ENCODE measurements at places on chromosomes 4 and X.

- no peak for DNase-seq
These were observed 213.6 kb upstream of the PGRMC2 start for GRCh38 chr4:128501239-128501638.

DNA sequence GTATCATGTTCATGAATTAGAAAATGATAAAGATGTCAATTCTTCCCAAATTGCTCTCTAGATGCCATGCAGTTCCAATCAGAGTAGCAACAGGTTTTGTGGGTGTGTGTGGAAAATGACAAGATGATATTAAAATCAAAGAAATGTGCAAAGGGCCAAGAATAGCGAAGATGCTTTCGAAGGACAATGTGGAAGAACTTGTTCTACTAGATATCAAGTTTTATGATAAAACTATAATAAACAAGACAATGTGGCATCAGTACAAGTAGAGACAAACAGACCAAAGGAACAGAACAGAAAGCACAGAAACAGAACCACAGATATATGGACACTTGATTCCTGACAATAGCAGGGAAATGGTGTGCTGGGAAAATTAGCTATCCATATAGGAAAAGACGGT is 9.0 kb downstream of the TAB3 start:
- DNase-seq, result no peak

DNA sequence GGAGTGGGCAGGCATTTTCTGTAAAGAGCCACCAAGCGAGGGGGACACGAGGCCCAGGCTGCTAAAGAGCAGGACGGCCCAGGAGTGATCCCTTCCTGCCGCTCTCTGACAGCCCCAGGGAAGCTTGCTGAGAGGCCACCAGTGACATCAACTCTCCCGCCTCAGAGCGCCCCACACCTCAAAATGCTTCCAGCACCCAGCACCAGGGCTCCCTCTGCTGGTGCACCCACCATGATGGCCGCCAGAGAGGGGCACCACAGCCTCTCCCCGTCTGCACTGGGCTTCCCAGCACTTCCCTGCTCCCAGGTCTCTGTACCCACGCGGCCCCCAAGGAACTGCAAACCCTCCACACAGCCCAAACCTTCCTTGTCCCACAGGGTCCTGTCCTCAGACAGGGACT is 40.4 kb downstream of the GAK start:
- DNase-seq, result no peak

DNA sequence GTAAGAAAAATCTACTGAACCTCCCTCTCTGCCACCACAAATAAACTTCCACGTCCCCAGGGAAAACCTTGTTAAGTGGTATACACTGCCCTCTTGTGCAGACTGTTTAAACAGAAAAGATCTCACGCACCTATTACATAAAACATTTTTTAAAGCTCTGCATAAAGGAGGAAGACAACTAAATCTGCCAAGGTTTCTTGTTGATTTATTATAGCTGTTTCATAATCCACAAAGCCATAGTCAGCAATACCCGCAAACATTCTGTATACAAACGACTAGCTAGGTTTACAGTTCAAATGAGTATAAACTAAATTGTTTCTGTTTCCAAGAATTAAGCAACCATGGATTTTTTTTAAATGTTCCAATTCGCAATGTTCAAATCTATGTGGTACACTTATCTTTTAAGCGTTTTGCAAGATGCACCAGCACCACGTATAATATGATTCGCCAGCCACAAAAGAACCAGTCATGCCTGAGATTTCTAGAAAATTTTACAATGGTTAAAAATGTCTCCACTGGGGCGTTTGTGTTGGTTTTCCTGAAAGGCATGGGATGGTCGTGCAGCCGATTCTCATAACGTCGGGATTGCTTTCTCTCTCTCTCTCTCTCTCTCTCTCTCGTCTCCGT is 164.6 kb downstream of the PRKX start:
- DNase-seq, result no peak

DNA sequence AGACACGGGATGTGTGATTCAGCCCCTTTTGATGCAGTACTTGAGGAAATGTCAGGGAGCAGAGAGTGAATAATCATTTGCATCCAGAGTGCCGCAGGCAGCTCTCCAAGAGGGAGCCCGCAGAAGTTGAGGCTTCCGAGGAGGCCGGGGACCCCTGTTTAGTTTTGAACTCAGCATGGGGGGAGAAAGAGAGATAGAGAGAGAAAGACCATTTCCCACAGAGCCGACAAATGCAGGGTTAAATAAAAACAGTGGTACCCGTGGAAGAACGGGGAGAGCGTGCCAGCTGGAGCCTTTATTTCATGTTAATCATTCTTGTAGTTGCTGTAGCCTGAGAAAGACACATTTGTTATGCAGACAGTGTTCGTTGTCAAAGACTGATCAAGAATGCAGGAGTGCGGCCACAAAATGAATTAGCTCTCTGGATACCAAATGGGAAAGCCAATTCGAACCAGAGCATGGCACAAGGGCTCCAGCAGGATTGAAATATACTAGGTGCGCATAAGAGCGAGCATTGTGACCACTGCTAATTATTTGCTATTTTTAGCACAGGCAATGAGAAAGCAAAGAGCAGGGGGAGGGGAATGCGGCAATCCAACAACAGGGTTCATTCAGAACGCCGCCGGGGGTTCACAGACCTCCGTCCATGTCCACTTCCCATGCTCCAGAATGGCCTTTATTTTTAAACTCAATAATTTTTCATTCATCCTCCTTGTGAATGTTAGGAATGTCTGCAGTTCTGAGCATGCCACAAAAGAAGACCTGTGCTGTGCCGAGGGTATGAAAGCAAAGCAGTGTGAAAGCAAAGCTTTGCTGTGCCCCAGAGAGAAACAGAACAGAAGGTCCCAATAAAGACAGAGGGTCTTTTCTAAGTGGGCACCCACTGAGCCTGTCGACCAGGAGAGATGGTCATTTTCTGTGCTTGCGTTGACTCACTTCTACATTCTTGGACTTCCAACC is 243.9 kb upstream of the VCX3A start:
- DNase-seq, result no peak

DNA sequence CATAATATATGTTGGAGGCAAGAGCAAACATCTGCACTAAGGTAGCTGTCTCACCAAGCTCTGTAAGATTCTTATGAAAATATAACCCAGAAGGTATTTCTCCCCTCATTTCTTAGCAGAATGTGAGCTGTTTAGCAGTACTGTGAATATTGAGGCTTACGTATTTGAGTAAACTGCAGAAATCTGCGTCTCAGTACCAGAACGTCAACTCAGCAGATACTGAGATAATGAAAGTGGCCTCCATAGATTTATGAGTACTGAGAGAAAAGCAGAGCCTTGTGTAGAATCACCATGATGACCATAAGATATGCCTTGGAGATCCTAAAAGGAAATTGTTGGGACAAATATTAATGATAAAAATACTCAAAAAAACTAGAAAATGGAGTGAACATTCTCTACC is 296.7 kb upstream of the TECRL start:
- DNase-seq, result no peak

DNA sequence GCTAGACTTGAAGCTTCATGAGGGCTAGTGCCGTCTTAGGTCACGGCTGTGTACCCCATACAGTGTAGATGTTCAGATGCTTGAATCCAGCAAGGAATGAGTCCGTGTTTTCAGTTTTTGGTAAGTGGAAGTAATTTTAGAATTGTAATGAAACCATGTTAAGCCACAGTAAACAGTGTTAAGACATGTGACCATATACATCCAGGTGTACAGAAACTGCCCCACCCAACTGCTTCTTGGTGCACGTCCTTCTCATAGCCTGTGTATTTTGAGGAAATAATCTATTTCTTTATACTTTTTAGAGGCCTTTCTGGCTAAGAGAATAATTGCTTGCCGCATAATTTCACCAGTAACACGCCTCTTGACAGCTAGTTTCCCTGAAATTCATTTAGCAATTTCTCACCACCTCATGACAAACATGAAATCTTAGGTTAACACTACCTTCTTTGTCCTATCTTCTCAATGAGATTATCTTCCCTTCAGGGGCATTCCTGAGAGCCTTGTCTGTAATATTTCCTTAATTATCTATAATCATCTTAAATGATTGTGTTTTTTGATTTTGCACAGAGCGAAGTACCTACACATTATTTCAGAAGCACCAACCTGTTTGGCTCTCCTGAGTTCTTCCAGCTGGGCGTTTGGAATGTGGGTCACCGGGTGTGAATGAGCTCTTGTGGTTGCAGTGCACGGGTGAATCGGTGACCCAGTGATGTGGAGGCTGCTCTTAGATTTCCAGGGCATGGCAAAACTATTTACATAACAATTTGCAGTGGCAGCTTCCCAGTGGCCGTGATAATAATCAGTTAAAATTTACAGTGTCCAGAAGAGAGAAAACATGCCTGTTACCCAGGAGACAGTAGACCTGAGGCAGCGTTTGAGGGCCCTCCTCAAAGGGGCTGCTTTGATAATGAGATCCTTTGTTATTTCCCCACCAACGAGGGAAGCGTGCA is 50.2 kb upstream of the TADA2B start:
- DNase-seq, result no peak

DNA sequence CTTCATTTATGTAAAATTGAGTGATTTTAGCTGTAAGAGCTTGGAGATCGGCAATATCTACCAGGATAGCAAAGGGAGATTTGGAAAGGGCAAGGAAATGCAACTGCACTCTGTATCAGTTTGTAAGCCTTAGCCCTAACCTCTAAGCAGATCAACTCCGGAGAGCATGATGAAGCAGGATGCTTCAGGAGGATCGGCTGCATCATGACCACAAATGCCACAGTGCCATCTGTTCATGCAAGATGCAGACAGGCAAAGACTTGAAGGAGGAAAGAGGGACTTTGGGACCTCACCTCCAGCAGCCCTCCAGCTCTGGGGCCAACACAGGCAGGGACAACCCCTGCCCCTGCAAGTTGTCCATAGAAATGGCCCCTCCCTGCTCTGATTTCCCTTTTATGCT is 377.6 kb upstream of the GATB start:
- DNase-seq, result no peak

GRCh38 chrX:85037114-85037513 is 33.4 kb downstream of the APOOL start:
- DNase-seq, result no peak

GRCh38 chr4:80197601-80198440 is 518 bp downstream of the PRDM8 start:
- no peak for DNase-seq

DNA sequence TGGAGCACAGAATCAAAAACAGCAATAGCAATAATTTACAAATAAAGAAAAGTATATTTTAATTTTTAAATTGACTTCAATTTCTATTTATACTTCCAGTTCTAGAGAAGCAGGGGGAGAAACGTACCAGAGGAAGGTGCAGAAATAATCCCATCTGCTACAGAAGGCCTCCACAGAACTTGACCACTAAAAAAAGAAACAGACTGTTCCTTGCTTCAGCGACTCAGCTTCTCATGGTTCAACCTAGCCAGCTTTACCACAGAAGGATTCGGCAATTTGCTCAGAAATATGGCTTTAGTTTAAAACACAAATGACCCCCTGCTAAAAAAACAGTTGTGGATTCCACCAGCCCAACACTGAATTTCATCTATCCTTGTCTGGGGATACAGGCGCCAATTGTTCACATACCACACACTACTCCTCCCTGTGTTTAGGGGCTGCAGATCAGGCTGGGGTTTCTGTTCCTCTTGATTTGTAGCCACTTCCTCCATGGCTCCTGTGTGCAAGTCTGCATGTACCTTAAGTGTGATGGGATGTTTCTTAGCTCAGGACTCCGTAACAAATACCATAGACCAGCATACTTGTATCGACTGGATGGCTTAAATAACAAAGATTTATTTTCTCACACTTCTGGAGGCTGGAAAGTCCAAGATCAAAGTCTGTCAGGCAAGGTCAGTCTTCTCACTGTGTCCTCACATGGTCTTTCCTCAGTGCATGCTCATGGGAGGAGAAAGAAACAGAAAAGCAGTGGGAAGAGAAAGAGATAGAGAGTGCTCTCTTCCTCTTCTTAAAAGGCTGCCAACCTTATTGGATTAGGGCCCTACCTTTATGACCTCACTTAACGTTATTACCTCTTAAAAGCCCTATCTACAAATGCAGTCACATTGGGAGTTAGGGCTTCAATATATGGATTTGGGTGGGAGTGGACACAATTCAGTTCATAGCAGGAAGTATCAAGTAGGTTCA is 79.1 kb downstream of the AMOT start:
- no peak for DNase-seq

- DNase-seq, result no peak
These were observed 128.1 kb downstream of the LAS1L start for GRCh38 chrX:65406532-65406931.

DNA sequence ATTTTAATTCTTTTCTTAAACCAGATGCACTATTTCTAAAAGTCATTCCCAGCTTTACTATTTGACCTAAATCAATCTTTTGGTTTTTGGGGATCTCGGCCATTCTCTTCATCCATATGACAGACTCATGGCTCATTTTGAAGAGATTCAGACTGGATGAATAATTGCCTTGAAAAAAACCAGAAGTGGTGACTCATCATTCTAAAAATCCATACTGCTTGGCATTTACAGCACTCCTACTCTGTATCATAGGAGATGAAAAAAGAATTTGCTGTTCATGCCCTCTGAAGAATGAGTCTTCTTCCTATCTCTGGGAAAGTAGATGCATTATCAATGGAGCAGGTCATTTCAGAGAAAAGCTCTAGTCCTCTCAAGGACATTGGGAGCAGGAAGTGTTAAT is 220.5 kb upstream of the RPS6KA3 start:
- no peak for DNase-seq

DNA sequence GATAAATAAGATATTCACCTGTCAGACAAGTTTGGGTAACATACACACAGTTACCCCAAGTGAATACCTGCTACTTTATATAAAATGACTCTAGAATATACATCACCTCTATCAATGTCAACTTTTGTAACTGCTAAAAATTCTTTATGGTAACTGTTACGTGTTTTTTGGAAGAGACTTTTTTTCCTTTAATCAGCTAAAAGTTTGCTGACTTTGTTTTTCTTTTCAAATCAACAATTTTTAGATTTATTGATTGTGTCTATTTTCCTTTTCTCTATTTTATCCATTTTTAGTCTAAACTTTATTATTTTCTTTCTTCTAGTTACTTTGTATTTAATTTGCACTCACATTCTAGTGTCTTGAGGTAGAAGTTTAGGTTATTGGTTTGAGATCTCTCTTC is 1106.6 kb upstream of the LCORL start:
- no peak for DNase-seq

DNA sequence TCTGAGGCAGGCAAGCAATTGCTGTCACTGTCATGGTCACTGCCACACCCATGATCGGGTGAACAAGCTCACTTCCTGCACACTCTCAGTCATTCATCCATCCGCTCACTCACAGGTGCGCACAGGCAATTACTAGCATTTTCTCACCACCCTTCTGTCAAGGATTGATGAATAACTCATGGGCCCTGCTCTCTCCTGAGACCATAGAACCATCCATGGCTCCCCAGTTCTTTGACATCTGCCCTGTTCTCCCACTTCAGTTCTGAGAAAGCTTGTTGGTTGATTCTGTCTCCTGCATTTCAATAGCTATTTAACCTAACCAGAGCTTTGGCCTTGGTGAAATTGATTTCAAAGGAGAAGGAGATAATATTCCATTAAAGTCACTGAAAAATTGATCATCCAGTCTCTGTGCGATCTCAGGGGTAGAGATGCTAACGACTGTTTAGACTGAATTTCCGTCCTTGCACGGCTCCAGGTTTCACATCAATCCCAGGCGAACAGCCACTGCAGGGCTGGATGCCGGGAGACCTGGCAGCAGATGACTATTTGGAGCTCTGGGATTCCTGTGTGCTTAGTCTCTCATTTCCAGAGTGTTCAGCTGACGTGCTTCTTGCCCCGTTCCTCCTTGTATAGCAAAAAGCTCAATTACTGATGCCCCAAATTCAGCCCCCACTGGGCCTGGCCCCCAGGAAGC is 36.9 kb upstream of the ADRA2C start:
- DNase-seq, result no peak
